Stimulated activated CD4-positive, alpha-beta T cell treated with anti-CD3 and anti-CD28 coated beads, Interleukin-12 subunit alpha, Interleukin-12 subunit beta, amount 100 ng/mL, for 24 hours (primary cell): ENCODE measurements at places on chromosomes 5 and 9.

DNA sequence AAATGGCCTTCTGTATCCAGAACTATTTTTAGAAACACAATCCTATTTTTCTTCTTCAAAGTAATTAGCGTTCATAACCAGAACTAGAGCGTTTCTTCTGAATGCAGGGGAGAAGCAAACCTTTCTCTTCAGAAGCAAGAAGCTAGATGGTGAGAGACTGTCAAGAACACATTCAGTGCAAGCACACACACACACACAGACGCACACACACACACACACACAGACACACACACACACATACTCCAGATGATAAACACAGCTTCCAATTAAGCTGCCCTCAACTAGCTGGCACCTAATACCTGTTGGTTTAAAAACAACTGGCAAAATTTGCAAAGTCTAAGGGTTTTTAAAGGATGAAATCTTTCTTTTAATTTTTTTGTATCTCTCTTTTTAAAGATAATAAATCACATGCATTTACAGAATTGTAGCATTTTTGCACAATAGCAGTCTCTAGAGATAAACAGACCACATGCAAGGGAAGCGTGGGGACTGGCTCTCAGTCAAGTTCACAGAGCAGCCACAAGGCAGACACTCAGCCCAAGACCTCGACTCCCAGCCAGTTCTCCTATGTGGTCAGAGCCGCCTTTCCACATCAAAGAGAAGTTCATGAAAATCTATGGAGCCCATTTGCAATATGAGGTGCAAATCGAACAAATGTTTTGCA is 138.5 kb downstream of the TTLL11 start:
- no peak for DNase-seq

DNA sequence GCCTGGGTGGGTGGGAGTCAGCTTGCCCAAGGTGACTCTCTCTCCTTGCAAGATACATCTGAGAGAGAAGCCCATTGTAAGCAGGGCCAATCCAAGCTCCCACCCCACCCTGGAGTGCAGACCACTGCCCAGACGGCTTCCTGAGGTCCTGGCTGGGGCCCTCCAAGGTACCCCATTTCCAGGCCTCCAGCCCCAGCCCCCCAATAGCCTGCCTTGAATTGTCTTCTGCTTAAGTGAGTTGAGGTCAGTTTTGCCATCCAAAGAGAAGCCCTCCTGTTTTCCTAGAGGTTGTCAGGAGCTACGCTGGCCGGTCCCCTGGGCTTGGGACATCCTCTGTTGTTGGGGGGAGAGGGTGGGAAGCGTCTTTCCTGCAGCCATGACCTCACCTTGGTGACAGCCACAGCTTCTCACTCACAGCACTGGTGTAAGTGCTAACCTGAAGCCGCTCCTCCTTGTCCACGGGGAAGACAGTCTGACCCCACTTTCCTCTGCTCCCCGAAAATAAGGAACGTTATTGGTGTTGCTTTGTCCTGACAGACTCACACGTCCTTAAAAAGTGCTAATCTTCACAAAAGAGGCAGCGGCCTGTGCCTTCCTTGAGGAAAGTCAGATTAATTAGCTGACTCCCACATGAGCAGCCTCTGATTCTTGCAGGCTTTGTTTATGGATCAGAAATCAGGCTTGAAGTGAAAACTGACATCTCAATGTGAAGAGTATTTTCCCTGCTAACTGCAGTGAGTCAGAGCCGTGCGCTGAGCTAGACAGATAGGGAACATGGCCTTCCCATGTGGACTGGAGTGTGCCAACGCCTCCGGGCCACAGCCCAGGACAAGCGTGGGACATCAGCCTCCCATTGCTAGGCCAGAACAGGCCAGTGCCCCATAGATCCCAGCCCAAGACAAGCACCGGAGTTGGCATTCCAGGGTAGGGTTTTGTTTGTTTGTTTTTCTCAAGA is 52.3 kb downstream of the ADAMTS2 start:
- DNase-seq, result no peak

GRCh38 chr9:125393426-125393825 is 131.8 kb downstream of the GAPVD1 start:
- DNase-seq, result no peak

- DNase-seq, result no peak
Observed at GRCh38 chr5:5612096-5612495, 189.6 kb downstream of the ICE1 start.

- DNase-seq, result no peak
Observed at GRCh38 chr5:10085185-10085584, 164.5 kb downstream of the ATPSCKMT start.

DNA sequence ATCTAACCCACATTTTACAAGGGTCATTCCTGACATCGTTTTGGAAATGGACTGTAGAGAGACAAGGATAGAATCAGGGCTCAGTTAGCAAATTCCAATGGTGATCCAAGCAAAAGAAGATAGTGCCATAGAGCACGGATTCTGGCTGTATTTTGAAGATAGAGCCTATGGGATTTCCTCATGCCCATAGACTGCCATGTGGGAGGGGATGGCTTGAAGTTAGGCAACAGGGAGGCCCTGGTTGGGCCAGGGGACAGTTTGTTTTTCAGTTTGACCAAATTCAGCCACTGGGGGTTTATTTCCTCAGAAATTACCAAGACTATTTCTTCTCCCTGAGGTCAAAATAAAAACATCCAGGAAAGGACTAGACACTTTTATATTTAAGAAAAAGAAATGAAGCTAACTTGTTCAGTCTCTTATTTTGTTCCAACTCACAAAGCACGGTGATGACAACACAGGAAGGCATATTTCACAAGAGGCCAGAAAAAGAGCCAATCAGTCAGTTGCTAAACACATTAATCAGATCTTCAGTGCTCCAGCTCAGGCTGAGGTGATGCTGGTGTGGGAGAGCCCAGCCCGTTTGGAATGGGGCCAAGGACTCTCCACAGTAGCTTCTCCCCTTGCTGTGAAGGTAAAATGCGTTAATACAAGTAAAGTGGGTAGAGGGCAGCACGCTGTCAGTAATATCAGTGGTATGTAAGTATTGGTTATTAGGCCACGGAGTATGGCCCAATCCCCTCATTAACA is 4.4 kb upstream of the DCTN4 start:
- DNase-seq, result no peak

GRCh38 chr5:2575292-2575691 is 176.2 kb downstream of the IRX2 start:
- no peak for DNase-seq

- no peak for DNase-seq
Observed at GRCh38 chr9:124295159-124295794, 37.5 kb downstream of the NEK6 start.

DNA sequence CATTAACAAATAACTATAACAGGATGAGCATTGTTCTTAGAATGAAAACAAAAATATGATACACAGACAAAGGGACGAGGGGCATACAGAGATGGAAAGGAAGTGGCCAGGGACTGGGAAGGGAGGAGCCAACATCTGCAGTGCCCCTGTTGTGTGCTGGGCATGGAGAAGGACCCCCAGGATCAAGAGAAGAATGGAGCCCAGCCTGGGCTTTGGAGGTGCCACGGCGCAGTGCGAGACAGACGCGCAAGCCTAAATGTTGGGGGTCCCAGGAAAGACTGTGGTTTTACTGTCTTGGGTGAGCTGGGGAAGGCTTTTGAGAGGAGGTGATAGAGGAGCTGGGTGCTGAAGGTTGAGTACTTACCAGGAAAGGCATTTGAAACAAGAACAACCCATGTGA is 28.4 kb upstream of the DUSP1 start:
- DNase-seq, result no peak

DNA sequence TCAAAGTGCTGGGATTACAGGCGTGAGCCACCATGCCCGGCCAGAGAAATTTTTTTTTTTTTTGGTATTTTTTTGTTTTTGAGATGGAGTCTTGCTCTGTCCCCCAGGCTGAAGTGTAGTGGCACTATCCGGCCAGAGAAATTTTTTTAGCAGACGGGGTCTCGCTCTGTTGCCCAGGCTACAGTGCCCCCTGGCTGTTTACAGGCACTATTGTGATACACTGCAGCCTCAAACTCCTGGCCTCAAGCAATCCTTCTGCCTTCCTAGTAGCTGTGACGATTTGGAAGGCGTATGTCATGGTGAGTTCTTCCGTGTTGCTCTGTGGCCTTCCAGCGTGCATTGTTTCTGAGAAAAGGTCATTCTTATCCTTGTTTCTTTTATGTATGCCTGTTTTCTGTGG is 47.5 kb downstream of the CNOT6 start:
- DNase-seq, result no peak

- no peak for DNase-seq
Observed at GRCh38 chr5:141773779-141774562, 91.9 kb upstream of the ARAP3 start.

GRCh38 chr5:143023411-143024096 is 253.4 kb downstream of the ARHGAP26 start:
- DNase-seq, result no peak

GRCh38 chr5:74640954-74641734 is 616 bp upstream of the ENC1 start:
- peak; percentile 48 for DNase-seq

- DNase-seq, result no peak
Observed at GRCh38 chr9:34370970-34371880, 5.5 kb downstream of the MYORG start.

DNA sequence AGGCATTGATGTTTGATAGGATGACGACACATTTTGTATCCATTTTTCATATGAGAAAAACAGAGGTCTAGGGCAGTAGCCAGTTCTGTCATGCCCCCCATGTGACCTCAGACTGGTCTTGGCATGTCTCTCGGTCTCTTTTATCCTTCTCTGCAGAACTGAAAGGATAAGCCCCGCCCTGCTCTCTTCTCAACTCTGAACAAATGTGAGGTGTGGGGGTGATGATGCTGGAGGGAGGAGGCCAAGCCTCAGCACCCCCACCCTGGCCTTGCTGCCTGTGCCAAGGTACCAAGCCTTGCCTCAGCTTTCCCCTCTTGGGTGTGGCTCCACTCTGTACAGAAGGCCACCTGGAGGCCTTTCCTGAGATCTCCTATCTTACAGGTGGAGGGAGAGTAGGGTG is 19.5 kb upstream of the CRB2 start:
- DNase-seq, result no peak

DNA sequence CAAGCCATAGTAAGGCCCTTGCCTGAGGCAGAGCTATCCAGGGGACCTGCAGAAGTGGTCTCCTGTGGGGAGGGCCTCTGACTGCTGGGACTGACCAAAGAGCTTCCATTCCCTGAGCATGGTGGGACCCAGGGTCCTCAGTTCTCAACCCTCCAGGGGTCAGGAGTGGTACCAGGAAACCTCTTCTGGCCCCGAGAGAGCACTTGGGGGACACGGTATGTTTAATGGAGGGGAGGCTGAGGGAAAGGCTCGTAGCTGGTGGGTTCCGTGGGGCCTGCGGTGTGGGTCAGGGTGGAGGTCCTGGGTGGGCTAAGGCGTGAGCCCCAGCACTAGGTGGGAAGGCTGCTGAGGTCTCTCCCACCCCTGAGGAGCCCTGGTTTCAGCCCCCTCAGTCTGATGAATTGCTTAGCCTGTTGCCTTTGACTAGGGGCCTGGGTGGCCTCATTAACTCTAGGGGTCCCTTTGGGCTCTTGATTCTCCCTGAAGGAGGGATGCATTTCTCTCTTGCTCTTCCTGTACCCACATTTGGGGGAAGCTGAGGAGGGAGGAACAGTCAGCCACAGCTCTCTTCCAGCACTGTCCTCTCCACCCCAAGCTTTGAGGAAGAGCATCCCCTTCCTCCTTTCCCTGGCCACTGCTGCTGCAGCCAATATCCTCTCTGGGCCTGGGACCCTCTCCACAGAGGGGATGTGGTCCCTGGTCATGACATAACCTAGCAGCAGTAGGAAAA is 34.0 kb downstream of the CSF1R start:
- DNase-seq, result no peak

GRCh38 chr5:165538065-165538464 is 2032.6 kb downstream of the MAT2B start:
- no peak for DNase-seq

- DNase-seq, result no peak
Observed at GRCh38 chr9:122346478-122347347, 24.1 kb upstream of the PTGS1 start.

DNA sequence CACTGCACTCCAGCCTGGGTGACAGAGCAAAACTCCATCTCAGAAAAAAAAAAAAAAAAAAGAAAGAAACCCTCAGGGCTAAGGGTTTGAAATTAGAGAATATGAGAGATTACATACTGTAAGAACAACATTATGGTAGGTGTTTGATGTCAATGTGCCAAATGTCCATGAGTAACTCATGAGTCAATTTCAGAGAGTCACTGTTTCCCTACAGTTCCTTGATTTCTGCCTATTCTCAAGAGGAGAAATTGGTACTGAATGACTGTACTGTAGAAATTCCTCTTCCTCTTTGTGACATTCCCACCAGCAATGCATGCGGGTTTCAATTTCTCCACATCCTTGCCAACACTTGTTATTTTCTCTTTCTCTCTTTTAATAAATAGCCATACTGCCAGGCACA is 35.2 kb downstream of the MARVELD2 start:
- DNase-seq, result no peak

DNA sequence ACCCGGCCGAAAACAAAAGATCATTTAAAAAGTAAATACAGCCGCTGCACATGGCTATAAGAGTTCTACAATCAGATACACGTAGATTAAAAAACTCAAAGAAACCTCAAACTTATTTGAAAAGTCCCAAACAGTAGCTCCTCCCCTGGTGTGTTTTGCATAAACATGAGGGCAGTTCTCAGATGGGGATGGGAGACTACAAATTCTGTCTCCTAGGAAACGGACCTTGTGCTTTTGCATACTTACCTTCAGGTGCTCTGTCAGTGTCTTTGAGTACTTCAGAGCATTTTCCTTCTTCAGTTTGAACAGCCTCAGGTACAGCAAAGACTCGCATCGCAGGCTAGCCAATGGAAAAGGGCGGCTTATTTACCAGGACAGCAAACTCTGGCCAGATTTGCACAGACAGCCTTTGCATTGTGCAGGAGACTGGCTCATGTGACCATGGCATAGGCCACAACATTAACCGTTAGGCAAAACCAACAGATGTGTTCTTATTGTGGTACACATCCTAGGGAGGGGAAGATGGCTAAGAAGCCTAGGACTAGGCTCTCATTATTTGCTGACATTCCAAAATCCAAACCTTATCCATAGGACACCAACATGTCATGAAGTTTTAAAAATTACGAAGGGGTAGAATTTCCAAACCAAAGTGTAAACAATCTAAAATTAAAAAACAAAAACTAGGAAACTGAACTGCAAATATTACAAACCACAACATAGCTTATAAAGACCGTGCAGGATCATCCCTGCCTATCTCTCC is 12.8 kb downstream of the LEAP2 start:
- DNase-seq, result no peak

- DNase-seq, result no peak
Observed at GRCh38 chr5:30959238-30959637, 234.2 kb upstream of the CDH6 start.

- DNase-seq, result no peak
Observed at GRCh38 chr5:55033568-55033967, 9.5 kb downstream of the GZMK start.

- no peak for DNase-seq
Observed at GRCh38 chr5:103743421-103743820, 180.8 kb upstream of the NUDT12 start.
